Stimulated activated CD8-positive, alpha-beta memory T cell treated with anti-CD3 and anti-CD28 coated beads, Interleukin-4, amount 100 ng/mL, for 1 hour (primary cell): ENCODE measurements at places on chromosomes 1 and 21.

DNA sequence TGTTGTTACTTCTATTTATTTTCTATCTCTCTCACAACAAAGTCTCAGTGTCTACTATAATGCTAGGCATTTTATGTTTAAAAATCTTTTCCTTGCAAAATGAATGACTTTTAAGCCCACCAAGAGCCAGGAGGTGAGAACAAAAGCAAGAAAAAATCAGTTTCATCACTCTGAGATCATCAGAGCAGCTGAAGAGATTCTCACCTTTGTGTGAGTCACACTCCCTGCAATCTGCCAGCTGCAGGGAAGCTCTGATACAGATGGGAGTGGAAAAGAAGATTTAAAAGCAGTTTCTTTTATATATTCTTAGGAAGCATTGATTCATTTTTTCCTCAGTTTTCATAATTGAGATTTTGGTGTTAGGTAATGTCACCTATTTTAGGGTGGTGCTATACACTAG is 107.6 kb downstream of the LHX9 start:
- DNase-seq: no peak

- DNase-seq: no peak
Measured at GRCh38 chr21:16179773-16180172, 450.0 kb downstream of the USP25 start.

GRCh38 chr1:225471453-225472301 is 43.8 kb upstream of the LBR start:
- no peak for DNase-seq

DNA sequence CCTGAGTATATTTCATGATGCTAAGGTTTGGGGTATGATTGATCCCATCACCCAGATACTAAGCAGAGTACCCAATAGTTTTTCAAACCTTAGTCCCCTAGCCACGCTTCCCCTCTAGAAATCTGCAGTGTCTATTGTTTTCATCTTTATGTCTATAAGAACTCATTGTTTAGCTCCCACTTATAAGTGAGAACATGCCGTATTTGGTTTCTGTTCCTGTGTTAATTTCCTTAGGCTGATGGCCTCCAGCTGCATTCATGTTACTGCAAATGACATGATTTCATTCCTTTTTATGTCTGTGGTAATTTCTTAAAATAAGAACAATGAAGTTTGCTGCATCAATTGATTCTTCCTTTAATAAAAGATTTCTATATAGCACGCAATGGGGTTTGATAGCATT is 301.3 kb downstream of the PLPP3 start:
- DNase-seq: no peak

- DNase-seq: no peak
Measured at GRCh38 chr1:156638189-156638985, 3.5 kb upstream of the BCAN start.
